ENCODE measurements at places on chromosomes 12 and 14.
A peak's percentile ranks its signal among the peaks of the same experiment; 100 is the strongest.

DNA sequence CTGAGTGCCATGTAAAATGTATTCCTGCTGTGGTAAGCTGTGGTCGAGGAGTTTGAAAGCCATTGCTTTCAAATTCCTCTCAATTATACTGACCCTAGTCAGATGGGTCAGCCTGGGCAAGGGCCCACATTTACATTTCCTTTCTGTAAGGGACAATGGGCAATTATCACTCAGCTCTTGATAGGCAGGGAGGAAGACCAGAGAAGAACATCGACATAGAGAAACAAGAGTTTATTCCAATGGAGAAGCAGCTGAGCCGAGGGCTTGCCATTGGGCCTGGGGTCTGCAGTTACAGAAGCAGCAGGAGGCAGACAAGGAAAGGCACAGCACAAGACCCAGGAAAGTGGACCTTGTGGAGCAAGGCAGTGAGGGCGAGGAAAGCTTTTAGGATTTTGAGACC is 9.7 kb downstream of the NRIP2 start:
- DNase-seq: no peak

DNA sequence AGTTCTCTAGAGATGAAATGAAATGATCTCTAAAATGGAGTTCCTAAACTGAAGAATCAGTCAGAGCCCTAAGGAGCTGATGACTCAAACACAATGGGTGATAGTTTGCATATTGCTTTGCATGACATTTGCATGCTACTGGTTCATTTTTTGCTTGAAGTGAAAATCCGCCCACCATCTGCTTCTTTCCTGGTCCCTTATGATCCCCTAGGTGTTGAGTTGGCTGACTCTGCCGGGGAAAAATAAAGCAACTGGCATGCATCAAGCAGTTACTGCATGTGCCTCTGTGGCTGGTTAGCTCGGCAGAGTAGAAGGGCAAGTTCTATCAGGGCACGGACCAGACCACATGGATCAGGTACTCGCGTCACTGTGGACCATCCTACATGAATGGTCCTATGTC is 151.1 kb downstream of the PPM1H start:
- DNase-seq: no peak

- DNase-seq: no peak
Measured at GRCh38 chr14:66508547-66508845, 549 bp downstream of the GPHN start.

DNA sequence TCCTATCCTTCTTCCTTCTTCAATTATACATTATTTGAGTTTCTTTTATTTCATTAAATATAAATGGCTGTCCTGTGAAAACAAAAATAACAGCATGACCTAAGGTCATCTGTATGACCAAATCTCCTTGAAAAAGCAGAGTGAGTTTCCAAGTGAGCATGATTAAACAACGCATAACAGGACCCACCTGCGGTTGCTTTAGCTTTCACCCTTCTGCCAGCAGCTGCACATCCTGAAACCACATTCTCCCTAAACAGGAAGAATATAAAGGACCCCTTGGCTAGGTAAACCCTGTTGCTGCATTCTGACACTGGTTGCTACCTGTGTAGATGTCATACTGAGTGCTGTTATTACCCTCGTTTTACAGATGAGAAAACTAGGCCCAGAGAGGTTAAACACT is 42.8 kb upstream of the CPM start:
- no peak for DNase-seq

DNA sequence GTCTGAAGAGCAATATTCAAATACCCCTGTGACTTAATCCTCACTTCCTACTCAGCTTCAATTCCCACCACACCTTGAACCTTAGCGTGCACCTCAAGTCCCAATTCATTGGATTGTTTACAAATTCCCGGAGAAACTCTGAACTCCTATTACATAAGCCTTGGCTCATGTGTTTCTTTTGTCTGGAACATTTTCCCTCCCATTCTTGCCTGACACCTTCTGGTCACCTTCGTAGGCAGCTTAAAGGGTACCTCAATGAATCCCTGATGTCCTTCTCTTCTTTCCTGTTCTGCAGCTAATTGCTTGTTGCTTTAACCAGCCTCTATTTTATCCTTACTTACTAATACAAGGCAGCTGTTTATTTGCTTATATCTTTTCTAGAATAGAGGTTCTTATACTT is 85.0 kb upstream of the SEL1L start:
- no peak for DNase-seq

DNA sequence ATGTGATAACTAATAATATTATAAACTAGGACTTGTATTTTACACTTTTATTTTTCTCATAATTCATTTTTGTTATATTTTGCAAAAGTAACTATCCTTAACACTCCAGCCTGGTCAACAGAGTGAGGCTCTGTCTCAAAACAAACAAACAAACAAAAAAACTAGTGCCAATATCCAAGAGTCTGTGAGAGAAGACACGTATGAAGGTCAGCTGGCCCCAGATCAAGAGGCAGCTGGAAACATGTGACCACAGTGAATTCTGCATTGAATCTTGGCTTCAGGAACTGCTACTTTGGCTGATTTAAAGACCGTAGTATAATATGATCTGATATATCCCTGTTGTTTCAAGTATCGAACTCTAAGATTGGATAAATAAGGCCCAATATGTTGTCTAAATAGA is 47.0 kb downstream of the ESR2 start:
- DNase-seq: no peak

GRCh38 chr12:16165506-16165905 is 112.0 kb downstream of the SLC15A5 start:
- DNase-seq: no peak

DNA sequence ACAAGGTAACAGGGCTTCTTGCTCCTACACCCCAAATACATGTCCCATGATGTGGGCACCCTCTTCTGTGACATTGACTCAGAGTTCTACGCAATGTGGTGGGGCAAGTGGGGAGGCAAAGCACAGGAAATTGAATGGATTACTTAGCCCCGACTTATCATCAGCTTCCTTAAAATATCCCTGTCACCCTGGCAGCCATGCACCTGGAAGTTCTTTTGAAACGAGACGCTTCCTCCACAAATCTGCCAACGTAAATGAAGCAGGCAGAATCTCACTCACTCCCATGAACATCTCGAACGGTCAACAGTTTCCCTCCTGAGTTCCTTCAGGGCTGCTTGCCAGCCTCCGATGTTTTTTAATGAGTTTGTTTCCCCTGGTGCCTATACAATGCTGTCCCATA is 33.5 kb downstream of the RNFT2 start:
- DNase-seq: no peak

DNA sequence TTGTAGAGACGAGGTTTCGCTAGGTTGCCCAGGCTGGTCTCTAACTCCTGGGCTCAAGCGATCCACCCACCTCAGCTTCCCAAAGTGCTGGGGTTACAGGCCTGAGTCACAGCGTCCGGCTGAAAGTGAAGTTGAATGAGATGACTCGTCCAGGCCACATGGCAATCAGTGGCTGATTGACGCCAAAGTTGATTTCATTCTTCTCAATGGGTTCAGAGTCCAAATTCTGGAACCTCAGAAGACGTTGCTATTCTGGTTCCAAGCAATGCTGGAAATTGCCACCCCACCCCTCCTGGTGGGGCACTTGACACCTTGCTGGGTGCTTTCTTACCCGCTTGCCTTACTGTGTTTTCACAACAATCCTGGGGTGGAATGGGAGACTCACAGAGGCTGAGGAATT is 14.9 kb downstream of the ABCB9 start:
- DNase-seq: no peak

- no peak for DNase-seq
Measured at GRCh38 chr12:3363608-3364007, 127.4 kb upstream of the PRMT8 start.

DNA sequence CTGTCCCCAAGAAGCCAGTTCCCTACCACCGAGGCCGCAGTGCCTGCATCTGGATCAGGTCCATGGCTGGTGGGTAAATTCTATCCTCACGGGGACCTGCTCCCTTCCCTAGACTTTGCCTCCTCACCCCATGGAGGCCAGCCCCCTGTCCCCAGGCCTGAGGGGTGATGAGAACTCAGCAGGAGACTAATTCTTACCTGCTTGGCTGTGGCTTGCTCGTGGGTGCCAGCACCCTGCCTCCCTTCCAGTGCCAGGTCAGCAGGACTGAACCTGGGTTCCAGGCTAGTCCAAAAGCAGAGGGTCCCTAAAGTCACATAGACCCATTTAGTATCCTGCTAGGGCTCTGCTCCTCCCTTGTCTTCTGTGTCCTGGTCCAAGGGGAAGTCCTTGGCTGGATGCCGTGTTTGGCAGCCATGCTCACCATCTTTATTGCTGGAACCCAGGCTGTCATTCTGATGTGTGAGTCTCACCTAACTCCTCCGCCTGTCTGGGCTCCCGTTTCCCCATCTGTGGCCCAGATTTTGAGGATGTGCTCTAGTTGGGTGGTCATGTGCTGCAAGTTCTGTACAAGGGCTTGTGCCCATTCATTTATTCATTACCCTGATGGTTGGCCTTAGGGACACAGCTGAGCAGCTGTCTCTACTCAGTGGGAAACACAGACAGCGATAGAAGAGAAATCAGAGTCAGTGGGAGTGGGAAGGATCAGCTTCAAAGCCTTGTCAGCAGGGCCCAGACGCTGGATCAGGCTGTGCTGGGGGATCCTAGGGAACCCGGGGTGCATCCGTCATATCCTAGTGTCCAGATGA is 949 bp downstream of the PLBD2 start:
- DNase-seq: no peak

GRCh38 chr14:101772770-101773169 is 11.3 kb downstream of the PPP2R5C start:
- no peak for DNase-seq

- DNase-seq: no peak
Measured at GRCh38 chr12:94535510-94535921, 75.8 kb upstream of the CEP83 start.

DNA sequence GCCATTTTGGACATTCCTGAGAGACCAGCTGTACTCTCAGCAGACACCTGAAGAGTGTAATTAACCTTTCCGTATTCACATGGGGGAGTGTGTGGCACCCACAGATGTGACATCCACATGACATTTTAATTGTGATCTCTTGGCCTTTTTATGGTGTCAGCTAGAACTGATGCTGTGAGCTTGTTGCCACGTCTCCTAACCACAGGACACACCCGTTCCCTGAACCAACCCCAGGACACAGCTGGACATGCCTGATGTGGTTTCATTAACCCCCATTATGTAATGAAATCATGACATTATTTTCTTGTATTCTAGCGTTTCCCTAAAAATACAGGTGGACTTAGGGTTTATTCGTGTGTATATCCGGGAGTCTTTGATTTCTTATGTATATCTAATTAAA is 1036.1 kb downstream of the TMEM121 start:
- DNase-seq: no peak

DNA sequence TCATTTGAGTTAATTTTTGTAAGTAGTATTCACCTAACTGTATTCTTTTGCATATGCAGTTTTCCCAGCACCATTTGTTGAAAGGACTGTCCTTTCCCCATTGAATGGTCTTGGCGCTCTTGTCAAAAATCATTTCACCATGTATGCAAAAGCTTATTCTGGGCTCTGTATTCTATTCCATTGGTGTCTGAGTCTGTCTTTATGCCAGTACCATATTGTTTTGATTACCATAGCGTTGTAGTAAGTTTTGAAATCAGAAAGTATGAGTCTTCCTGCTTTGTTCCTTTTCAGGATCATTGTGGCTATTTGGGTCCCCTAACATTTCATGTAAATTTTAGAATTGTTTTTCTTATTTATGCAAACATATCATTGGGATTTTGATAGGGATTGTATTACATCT is 508.7 kb upstream of the RGS6 start:
- no peak for DNase-seq

- no peak for DNase-seq
Measured at GRCh38 chr12:95439461-95440230, 34.3 kb upstream of the METAP2 start.

GRCh38 chr12:18703321-18703720 is 34.5 kb downstream of the PLCZ1 start:
- DNase-seq: no peak

DNA sequence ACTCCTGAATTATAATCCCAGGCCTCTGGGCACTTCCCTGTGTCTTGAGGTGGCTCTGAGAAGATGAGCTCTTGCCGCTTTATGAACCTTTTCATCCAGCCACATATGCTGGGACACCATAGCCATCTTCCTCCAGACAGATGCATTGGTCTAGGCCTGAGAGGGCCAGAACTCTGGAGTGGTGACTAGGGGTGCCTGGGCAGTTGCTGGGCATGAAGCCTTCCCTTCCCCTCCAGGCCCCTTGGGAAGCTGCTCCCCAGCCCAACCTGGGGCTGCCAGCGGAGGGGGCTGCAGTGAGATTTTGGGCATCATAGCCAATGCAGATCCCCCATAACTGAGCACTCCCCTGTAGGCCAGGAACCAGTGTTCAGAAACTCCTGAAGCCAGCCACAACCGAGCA is 135.2 kb downstream of the GCH1 start:
- DNase-seq: no peak

GRCh38 chr12:116708826-116709756 is 28.8 kb downstream of the SPRING1 start:
- peak; percentile 35 for DNase-seq

- DNase-seq: no peak
Measured at GRCh38 chr12:2689879-2690278, 104.9 kb upstream of the FKBP4 start.

DNA sequence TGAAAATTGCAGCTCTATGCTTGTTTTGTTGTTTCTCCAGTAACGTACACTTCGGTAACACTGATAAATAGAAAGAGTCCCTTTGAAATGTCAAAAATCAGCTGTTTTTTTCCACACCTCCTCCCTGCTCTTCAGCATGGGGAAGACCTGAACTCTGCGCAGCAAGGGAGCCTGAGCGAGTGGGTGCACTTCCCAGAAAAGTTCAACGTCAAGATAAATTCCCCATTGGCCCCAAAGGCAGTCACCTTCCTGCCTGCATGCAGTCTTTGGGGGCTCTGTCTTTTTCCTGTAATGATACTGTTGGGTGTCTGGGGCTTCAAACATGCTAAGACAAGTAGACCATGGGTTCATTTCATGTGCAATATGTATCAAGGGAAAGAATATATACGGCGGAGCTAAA is 8.8 kb upstream of the FOXG1 start:
- DNase-seq: no peak

GRCh38 chr12:49535921-49536525 is 2.8 kb upstream of the KCNH3 start:
- DNase-seq: no peak

GRCh38 chr12:110684312-110684836 is 4.5 kb downstream of the HVCN1 start:
- no peak for DNase-seq

- no peak for DNase-seq
Measured at GRCh38 chr12:99605-100004, 33.0 kb downstream of the IQSEC3 start.

- no peak for DNase-seq
Measured at GRCh38 chr14:53875324-53875897, 81.2 kb downstream of the BMP4 start.
